HAP-1 (cell line): ENCODE measurements at places on chromosomes 6 and 20.

- DNase-seq: no peak
These were observed 65.5 kb upstream of the F13A1 start for GRCh38 chr6:6386010-6386409.

DNA sequence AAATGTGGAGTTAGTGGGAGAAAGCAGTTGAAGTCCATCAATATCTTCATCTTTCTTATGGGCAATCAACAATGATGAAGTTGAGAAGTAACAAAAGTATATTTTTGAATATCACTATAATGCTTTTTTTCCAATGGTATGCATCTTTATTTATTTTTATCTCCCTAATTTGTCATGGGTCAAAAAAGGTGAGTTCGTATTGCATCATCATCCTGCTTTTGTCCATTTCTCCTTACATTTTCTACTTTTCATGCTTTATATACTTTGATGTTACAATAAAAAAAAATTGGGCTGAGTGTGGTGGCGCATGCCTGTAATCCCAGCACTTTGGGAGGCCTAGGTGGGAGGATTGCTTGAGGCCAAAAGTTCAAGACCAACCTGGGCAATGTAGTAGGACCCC lies 101.2 kb upstream of the STXBP5 start:
- DNase-seq: no peak

- DNase-seq: no peak
These were observed 101.0 kb upstream of the DTNBP1 start for GRCh38 chr6:15763837-15764236.

DNA sequence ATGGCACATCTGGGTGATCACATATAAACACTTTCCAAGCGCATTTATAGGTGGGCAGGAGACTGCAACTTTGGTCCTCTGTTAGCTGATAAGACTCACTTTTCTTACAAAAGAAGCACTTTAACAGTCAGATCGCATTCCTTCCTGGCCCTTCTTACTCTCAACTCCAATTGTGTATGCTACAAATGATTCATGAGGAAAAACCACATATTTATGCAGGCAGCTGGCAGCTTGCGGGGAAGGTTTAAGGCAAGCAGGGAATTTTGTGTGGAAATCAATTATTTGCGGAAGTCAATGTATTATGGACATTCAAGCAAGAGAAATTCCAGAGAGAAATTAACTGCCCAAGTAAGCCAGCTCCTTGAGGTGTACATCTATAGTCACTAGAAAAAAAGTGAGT lies 194.0 kb downstream of the PKHD1 start:
- DNase-seq: no peak

DNA sequence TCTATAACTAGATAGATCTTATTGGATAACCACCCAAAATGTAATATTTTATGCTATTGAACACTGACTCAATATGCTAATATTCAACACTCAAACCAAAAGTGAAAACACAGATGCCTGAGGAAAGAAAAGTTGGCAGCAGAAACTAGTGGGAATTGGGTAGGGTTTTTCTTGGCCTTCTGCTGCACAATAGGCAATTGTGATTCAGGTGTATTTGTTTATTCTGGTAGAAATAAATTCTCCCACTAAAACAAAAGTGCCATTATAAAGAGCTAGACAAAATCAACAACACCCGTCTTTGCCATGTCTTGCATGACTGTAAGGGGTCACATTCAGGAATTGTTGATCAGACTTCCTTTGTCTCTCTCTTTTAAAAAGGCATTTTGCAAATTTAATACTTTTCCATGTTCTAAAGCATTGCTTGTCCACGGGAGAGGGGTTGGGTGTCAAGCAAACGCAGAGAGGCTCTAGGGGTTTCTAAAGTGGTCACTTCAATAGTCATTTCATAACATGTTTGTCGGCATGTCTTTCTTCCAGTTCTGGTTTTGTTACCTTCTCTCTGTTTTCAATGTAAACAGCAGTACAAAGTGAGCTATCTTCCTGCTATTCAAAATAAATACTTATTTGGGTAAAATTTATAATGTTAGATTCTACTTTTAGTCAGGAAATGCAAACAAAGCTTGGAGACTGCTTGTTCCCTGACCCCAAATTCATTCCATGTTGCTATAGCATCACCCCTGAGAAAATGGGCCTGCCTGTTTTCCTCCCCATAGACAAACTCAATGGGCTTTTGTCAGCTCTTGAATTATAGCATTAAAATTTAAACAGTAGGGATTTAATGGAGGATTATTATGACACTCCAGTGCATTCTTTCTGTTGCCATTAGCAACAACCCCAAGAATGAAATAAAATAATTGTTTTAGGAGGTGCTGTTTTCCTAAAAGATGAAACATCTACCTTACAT lies 217.0 kb upstream of the CCN2 start:
- peak; percentile 62 for DNase-seq

DNA sequence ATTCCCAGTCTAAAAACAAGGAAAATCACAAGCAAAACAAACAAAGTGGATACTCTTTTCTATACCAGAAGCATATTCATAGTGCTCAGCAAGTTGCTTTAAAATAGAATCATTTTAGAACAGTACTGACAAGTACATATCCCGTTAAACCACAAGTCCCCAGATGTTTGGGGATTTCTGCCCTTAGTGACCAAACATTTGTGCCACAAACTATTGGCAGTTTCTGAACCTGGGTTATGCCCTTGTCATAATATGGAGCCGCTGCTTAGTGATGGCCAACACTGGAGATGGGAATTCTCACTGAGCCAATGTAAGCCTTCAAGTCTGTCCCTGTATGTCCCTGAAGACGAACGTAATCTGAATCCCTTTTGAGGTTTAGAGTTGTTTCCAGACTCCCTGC lies 436.7 kb upstream of the JAG1 start:
- no peak for DNase-seq

GRCh38 chr6:105301072-105301503 lies 101.8 kb downstream of the PREP start:
- DNase-seq: no peak

- DNase-seq: no peak
These were observed 30.0 kb upstream of the PRND start for GRCh38 chr20:4691753-4692152.
